Endothelial cell of umbilical vein (primary cell): ENCODE measurements at places on chromosomes 3 and 15.
A peak's percentile ranks its signal among the peaks of the same experiment; 100 is the strongest.

DNA sequence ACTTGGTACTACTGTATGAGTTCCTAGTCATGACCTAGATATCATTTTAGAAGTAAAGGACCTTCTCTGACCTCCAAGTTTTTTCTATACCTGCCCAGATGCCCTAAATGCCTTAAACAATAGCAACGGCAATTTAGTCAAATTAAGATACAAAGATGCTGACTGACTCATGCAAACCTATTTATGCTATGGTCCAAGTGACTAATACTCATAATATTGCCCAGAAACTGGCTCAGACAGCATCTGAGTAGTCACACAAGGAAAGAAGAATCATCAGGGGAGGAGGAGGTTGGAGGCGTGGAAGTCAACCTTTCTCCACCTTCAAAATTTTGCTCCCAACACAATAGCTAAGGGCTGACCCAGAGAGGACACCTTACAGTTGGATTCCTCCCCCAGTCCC is 6.8 kb downstream of the FYCO1 start:
- peak; percentile 78 for DNase-seq

GRCh38 chr15:35928847-35929246 is 382.9 kb upstream of the DPH6 start:
- DNase-seq: no peak

GRCh38 chr3:15099364-15100098 is 583 bp upstream of the RBSN start:
- no peak for DNase-seq

GRCh38 chr3:134768837-134769236 is 26.2 kb upstream of the EPHB1 start:
- no peak for DNase-seq

DNA sequence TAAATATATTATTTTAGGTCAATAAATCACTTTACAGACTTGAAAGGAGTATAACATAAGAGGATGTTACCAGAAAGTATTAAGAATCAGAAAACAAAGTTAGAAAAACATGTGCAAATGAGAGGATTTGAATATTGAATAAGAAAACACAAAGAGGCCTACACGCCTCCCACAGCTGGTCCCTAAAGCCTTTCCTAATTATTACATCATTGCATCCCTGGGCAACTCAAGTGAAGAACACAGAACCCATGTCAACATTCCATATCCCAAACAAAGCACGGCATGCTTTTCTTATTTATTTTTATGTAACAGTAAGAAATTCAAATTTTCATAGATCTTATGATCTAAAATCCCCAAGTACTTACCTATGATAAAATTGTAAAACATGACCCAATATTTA is 61.2 kb downstream of the HERC1 start:
- DNase-seq: no peak

GRCh38 chr3:57199895-57200297 is at the start of gene HESX1:
HESX1 (minus strand) TSS chr3:57199978; CDS start chr3:57199918, 60 bp downstream.
- DNase-seq: no peak

DNA sequence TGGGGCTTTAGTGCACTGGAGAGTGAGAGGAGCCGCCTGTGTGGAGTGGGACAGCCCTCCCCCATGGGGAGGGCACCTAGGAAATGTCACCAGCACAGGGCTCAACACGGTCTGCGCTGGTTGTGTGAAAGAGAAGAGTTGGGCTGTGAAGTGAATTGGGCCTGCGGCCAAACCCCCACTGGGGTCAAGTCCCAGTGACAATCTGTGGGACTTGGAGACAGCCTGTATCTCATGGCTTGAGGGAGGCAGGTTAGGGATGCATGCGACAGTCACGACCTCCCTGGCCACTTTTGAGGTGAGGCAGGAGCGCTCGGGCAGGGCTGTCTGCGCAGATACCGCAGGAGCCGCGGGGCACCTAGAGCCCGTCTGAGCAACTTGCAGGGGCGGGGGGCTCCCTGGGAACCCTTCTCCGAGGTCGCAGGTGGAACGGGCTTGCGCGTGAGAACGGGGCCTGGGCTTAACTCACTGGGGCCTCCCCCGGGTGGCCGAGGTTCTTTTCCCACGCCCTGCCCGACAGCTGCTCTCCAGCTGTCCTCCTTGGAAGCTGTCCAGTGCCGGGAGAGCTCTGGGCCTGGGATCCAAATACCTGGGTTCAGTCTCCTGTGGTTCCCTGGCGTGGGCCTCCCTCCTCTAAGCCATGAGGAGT is 77.4 kb downstream of the SNRK start:
- DNase-seq: no peak

GRCh38 chr3:67000009-67000408 is 1.9 kb downstream of the KBTBD8 start:
- no peak for DNase-seq

DNA sequence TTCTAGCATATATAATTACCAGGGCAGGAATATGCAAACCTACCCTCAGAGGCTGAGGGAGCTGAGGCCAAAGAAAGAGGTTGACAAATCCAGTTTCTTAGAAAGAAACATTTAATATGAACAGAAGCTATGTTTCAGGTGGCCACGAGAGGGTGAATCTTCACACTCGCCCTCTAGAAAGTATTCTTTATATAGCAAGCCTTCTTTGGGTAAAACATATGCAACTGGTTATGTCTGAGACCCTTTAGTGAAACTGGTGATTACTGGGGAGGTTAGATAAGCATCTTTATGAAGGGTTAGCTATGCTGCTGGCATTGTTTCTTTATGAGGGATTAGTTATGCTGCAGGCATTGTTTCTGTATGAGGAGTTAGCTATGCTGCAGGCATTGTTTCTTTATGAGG is 50.7 kb upstream of the GOLGA6L2 start:
- DNase-seq: no peak

DNA sequence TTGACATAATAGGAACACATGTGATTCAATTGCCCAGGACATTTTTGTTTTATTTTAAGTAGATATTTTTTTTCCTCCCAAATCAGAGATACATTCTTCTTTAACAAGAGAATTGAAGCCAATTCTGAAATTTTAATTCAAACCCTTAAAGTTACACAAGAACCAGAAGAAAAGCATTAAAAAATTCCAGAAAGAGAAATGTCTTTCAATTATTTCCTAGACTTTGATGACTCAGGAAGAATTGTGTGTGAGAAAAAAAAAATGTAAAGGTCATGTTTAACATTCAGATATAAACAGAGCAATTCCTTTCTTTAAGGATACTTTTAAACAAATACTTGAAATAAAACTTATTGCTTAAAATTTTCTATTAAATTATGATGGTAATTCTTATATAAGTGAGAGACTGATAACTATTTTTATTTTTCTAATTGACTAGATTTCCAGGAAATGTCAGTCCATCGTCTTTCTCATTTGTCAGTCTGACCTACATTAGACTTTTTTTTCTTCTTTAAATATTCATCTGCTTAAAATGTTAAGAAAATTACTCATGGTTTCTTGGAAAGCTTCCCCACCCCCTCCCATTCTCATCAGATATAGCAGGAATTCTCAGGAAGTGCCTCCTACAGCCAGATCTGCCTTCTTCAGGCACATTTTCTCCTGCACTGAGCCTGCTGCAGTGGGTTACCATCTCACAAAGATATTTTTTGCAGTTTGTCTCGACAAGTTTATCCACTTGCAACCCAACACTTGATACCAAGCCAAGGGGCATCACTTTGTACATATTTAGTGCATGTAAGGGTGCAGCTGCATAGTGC is 261.8 kb upstream of the CBLB start:
- DNase-seq: peak; percentile 47

DNA sequence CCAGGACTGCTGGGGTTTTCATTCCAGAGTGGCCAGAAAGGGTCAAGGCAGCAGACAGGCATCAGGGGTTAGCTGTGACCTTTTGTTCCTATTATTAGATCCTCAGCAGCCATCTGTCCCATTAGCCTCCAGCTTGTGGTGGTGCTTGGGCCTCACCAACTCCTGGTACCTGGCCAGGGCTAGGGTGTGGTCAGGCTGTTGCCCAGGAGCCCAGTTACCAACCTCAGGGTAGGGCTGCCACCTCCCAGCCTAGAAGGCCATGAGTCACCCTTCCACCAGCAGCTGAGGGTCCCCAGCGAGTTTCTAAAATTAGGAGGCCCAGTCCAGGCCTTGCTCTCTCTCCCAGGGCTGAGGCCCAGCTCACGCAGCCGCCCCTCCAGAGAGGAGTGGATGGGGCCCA is 12.2 kb downstream of the TMEM43 start:
- no peak for DNase-seq

- DNase-seq: peak; percentile 57
Observed at GRCh38 chr3:24680214-24680967, 185.7 kb upstream of the THRB start.

DNA sequence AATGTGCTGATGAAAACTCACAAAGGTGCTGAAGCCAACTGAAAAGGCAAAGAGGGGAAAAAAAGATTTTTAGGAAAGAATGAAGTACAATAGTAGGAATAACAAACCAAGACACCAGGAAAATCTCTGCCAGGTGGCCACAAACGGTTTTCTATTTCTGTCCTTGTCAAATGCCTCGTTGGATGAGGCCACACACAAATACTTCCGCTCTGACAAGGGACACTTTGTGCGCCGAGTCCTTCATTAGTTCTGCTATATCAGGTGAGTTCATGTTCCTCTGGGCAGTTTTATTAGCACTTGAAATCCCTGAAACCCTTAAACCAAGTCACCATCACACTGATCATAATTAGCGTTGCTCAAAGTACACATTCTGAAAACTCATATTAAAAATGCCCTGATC is 373.1 kb downstream of the VPS13C start:
- DNase-seq: no peak

DNA sequence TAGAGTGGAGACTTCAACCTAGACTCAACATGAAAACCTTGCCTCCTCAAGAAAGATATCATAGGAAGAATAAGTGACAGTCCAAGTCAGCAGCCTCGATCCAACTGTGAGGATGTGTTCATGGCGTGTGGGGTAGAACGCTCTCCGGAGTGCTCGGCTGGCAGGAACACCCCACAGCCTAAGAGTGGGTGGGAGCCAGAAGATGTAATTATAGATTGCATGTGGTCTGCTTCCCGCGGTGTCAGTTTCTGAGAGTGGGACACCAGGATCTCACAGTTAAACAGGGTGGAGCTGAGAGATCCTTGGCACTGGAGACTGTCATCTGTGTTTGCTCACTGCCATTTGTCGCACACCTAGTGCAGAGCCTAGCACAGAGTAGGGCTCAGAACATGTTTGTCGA is 158.0 kb downstream of the CTNNB1 start:
- DNase-seq: no peak

DNA sequence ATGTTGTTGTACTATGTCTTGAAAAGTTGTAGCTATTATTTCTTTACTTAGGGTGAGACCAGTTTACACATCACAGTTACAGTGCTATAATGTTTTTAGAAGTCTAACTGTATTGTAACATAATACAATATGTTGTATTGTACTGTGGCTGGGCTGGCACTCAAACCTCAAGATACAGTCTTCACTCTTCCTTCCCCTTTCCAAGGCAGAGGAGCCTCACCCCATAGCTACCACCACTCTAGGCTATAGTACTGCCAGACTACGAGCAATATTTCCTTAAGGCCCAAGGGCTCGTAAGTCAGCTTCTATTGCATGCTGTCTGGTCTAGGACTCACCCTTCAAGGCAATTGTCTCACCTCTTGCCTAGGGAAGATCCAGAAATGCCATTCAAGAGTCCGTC is 597.7 kb downstream of the OTOL1 start:
- no peak for DNase-seq

GRCh38 chr15:60057554-60057953 is 53.4 kb downstream of the FOXB1 start:
- no peak for DNase-seq

DNA sequence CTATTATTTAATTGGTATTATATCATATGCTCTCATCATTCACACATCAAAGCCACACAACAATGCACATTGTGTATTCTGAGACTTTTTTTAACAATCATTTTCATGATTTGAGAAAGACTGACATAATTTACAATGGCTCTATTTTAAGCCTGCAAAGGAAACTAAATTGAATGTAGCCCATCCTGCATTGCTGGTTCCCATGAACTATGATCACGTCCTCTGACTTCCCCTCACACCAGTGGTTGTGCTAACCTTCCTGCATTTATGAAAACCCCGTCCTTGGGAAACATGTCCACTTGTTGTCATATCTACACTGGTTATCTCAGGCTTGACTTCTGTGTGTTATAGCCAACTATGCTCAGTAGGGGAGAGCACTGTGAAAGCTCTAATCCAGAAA is 546.2 kb downstream of the MECOM start:
- DNase-seq: peak; percentile 95

DNA sequence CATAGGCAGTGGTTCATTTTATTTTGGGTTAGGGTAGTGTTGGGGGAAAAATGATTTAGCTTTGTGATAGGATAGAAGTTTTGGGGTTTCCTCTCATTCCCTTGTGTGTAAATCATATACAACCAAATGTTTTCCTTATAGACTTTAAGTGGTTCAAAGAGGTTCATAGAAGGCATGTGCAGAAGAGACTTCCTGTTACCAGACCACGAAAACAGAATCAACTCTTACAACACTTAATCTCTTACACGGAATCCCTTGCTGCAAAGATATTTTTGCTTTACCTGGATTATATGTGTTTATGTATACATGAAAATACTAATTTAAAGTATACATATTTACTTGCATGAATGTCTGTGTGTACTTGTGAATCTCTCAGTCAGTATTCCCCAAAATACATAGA is 2.9 kb downstream of the TMOD2 start:
- DNase-seq: no peak

- DNase-seq: no peak
Observed at GRCh38 chr3:44802011-44802410, 40.4 kb downstream of the KIF15 start.

- no peak for DNase-seq
Observed at GRCh38 chr3:50068134-50068533, 20.6 kb upstream of the RBM5 start.

DNA sequence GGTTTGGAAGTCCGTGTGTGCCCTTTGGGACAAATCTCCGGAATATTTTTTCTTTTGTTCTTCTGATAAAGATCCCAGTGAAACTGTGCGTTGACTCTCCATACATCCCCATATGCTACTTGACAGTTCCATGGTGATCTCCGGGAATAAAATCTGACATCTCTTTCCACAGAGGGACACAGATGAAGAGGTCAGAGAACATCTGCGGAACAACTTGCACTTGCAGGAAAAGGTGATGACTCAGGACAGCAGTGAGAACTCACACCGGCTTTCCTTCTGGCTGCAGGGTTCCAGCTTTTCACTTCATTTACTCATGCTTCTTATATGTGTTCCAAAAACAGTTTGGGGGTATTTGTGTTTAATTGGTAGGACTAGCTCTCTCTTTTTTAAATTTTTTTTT is 157.5 kb upstream of the CHRM5 start:
- DNase-seq: no peak

DNA sequence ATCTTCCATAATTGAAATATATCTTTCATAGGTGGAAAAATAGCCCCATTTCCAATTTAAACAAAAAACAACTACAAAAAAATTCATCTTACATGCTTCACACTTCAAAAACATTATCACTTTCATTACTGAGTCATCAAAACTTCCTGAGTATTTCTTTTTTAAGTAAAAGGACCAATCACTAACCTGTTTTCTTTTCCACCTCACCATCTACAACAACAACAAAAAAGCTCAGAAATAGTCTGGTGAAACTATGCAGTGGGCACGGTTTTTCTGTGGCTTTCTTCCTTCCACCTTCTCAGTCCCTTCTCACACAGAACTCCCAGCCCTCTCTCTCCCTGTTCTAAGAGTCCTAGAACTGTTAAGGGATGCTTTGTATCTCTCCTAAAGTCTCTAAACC is 20.3 kb upstream of the TNIK start:
- DNase-seq: peak; percentile 54
